ENCODE measurements at places on chromosomes 3 and 15.

GRCh38 chr3:172107403-172107802 is 68.0 kb downstream of the FNDC3B start:
- peak; percentile 9 for DNase-seq

DNA sequence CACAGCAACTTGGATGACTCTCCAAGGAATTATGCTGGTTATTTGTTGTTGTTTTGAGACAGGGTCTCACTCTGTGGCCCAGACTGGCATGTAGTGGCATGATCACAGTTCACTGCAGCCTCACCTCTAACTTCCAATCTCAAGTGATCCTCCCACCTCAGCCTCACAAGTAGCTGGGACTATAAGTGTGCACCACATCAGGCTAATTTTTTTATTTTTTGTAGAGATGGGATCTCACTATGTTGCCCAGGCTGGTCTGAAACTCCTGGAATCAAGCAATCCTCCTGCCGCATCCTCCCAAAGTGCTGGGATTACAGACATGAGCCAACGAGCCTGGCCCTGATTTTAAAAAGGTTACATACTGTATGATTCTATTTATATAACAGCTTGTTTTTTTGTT is 63.0 kb downstream of the RBPMS2 start:
- DNase-seq = no peak

DNA sequence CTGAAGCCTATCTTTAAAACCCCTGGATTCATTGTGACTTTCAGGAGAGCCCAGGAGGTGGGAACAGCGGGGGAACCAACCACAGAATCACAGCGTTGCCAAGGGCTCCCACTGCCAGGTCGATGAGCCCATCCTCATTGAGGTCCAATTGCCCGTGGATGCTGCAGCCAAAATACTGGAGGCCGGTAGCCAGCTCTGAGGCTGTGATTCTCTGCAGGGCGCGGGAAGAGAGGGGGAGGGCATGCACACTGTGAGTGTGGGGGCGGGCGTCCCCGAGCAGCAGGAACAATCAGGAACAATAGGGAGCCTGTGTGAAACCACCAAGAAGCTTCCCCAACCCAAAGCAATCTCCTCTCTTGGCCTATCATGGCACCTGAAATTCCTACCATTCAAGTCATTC is 53.4 kb downstream of the FEM1B start:
- no peak for DNase-seq

DNA sequence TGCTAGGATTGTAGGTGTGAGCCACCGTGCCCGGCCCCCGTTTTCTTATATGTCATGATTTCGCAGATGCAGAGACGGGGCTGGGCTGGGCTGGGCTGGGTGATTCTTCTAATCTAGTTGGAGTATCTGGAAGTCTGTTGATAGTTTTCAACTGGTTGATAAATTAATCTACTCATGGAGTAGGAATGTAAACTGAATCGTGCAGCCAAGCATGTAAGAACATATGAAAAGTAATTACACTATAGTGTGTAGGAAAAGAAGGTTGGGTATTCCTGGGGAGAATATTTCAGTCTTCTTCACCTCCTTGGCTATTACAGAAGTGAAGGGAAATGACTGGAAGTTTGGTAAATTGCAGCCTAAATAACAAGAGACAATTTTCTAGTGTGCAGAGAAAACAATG is 82.6 kb upstream of the MAGI1 start:
- peak; percentile 16 for DNase-seq

DNA sequence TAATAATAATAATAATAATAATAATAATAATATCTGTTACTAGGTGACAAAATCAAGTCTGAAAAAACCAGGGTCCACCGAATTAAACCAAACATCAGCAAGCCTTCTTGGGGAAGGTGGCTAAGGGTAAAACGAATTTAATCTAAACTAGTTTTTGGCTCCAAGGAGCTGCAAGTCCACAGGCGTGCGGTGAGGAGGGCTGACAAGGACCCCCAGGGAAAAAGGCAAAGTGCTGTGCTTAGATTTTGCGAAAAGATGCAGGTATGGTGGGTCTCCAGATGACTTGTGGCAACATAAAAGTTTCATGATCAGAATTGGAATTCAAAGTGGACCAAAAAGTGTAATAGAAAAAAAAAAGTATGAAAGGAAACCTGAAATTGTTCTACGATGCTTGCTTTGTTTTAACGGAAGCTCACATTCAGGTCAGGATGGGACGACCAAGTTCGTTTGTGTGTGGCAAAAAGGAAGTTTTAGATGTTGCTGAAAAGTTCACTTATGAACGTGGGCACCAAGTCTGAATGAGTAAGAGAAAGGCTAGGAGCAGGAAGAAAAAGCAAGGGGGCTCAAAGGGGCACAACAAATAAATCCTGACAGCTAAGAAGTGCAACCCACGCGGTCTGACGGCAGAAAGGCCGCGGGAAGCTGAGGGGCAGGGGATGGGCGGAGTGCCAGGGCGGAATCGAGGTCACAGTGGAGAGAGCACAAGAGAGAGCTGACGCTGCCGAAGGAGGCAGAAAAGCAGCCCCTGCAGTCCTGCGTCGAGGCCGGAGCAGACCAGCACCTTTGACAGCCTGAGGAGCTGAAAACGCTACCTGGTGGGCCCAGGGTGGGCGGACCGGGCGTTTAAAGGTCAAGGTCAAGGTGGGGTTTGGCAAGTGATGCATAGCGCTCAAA is 1.1 kb downstream of the WDR82 start:
- DNase-seq = peak; percentile 71

DNA sequence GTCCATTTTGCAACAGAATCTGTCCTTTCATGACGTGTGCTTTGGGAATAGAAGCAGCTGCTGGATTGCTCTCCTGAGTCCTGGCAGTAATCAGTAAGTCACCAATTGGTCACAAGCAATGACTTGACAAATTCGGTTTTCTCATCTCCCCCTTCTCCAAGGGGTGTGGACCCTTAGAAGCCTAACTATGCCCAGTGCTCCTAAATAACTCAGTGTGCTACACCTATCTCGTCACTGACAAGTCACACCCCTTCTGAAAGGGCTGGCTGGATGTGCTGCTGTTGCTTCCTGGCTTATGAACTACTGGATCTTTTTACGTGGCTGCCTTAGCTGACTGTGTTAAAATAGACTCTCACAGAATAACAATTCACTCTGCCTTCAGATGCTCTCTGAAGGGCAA is 1351.5 kb downstream of the ZPLD1 start:
- DNase-seq = no peak

DNA sequence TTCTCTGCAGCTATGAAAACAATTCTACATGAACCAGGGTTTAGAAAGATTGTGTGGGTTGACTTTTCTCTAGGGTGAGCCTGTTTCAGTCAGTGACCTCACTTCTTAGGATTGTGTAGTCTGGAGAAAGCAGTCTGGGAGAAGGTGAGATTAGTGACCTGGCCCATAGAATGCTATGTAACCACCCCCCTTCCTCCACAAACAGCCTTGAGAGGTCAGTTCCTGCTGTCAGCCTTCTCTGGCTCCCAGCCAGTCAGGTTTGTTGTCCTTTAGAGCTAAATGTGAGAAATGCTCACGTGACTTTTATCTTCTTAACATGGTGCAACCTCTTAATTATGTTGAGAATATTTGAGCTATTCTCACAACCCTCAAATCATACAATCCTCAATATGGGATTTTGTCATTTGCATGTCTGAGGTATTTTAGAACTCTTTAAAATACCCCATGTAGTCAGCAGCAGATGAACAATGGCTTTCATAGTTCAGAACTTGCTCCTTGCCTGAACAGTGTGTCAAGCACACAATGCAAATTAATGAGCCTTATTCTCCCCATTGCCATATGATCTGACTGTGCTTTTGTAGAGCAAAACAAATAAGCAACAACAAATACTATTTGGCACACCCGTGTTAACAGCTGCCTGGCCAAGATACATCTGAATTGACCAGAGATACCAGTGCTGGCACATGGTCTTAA is 311.6 kb downstream of the CNTN6 start:
- no peak for DNase-seq

- peak; percentile 17 for DNase-seq
Measured at GRCh38 chr3:160804762-160805161, 48.7 kb downstream of the PPM1L start.

GRCh38 chr3:23547905-23548650 is 257.7 kb upstream of the UBE2E1 start:
- no peak for DNase-seq

Data from AG20443 (cell line).